ENCODE measurements at places on chromosomes 3 and 15.
A peak's percentile ranks its signal among the peaks of the same experiment; 100 is the strongest.

- peak; percentile 55 for DNase-seq
These were observed 695 bp downstream of the GMPS start for GRCh38 chr3:155870945-155871745.

DNA sequence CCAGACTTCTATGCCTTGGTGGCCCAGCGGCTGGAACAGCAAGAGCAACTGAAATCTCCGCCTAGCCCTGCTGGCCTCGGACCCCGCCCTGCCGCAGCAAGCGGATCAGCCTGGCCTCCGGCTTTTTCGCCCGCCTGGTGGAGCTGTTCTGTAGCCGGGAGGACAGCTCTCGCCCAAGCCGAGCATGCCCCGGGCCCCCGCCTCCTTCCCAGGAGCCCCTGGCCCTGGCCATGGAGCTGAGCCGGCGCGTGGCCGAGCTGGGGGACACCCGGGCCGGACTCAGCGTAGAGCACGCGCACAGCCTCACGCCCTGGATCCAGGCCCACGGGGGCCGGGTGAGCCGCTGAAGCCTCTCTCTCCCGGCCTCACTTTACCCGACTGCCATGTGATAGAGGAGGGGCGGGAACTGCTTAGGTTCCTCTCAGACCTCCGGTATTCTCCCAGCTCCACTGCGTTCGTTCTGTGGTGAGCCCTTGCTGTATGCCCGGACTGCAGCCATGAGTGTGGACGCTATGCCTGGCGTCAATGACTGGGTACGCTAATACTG lies 24.1 kb upstream of the MRPL3 start:
- no peak for DNase-seq

- DNase-seq = no peak
These were observed 43.5 kb upstream of the MEF2A start for GRCh38 chr15:99522288-99522687.

- no peak for DNase-seq
These were observed 80.2 kb downstream of the SHQ1 start for GRCh38 chr3:72768006-72768441.

- peak; percentile 28 for DNase-seq
These were observed 4.1 kb downstream of the CCR9 start for GRCh38 chr3:45890405-45890804.

DNA sequence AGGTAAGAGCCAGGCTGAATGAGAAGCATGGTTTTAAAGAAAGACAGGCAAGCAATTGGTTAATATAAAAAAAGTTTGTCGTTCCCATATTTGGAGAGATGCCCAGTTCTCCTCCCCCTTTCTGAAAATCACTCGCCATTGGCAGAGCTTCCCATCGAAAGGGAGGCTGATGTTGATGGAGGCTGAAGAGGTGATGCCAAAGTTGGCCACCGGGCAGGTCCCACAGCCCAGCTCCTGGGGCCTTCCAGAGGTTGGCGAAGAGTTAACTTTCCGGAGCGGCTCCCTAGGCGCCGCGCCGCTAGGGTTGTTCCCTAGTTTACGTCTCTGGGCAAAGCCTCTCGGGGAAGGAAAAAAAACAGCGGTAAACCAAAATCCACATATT lies 793 bp downstream of the PCOLCE2 start:
- no peak for DNase-seq

- DNase-seq = no peak
These were observed 245.3 kb downstream of the PDZRN3 start for GRCh38 chr3:73379465-73379864.

DNA sequence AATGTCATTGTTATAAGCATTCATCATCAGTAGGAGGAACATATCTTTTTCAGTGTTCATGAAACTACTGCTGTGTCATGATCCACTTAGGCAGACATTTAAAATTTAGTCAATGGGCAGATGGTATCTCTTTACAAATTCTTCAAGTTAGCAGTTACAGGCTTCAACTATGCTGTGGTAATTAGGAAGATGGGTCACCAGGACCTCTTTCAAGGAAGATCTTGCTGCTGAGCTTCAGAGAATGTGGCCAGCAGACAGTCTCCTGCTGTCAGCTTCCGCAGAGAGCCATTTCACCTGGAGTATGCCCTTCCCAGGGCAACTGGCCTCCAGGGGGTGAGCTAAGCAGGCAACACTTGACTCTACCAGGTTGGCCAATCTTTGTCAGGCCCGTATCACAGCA lies 19.4 kb downstream of the IFT57 start:
- no peak for DNase-seq

DNA sequence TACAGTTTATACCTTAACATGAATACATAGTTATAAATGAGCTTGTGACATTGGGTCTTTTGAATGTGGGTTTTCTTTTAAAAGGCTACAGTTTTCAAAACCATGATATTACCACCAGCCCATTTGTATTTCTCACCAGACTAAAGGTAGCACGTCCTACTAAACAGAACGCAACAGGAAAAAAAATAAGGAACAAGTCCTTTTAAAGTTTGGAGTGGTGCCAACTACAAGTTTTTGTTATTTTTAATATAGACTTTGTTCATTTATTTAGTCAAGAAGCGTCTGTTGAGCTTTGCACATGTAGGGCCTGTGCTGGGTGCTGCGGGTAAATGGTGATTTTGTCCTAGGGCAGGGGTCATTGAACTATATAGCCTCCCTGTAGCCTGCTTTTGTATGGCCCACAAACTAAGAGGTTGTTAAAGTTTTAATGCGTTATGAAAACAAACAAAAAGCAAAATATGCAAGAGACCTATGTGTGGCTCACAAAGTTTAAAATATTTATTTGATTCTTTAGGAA lies 164.4 kb downstream of the GHSR start:
- DNase-seq = no peak

- DNase-seq = no peak
These were observed 4.0 kb upstream of the NR2F2 start for GRCh38 chr15:96326328-96327154.
